ENCODE measurements at places on chromosomes 5 and 9. TPM values are rescaled to one million over a fixed set of nuclear protein-coding genes. Genes with fewer than 3 reads are reported as not detected.

GRCh38 chr9:105443121-105443520 lies 4.7 kb upstream of the FSD1L start:
- DNase-seq = no peak

DNA sequence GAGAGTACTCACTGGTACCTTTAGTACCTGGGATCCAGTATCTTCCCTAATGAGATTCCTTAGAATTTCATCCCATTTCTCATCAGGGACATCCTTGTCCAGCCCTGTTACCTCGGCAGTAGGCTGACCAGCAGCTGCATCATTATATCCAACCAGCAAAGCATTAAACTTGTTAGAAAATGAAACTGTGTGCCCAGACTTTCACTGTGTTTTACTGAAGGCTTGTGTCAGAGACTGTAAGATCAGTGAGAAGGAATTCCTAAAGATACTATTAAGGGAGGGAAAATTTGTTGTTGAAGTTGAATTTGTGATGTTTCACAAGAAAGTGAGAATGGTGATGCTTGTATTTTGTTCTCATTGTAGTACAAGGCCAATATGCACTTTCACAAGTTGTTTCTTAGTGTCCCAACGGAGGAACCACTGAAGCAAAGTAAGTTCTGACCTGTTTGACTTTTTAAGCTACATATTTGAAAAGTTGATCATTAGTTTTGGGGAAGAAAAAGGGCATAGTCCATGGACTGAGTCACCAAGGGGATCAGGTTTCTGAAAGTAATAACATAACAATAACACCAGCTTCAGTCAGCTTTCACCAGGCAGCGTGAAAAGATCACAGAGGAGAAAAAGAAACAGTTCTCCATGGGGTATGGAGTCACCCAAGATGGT lies 48.8 kb downstream of the GRAMD2B start:
- no peak for DNase-seq

GRCh38 chr9:91428436-91428835 lies 4.8 kb upstream of the NFIL3 start:
- DNase-seq = no peak

- DNase-seq = no peak
Measured at GRCh38 chr9:33265211-33265865, 489 bp downstream of the CHMP5 start.

DNA sequence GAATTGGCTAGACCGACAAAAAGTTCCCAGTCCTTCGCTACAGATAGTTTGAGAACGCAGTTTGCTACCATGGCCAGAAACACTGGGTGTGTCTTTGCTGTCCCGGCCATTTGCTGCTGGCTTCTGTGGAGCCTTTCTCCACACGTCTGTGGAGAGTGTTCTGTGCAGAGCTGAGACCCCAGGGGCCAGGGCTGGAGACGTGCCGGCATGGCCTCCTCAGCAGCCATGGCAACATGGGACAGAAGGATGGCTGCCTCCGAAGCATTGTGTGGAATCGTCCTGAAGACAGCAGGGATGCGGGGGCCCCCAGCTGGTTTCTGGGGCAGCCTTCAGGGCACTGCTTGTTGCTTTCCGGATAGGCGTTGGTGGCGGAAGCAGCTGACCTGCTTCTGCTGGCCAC lies 142.8 kb downstream of the GADD45G start:
- no peak for DNase-seq

FBP2 gene
- total RNA-seq = not detected

DNA sequence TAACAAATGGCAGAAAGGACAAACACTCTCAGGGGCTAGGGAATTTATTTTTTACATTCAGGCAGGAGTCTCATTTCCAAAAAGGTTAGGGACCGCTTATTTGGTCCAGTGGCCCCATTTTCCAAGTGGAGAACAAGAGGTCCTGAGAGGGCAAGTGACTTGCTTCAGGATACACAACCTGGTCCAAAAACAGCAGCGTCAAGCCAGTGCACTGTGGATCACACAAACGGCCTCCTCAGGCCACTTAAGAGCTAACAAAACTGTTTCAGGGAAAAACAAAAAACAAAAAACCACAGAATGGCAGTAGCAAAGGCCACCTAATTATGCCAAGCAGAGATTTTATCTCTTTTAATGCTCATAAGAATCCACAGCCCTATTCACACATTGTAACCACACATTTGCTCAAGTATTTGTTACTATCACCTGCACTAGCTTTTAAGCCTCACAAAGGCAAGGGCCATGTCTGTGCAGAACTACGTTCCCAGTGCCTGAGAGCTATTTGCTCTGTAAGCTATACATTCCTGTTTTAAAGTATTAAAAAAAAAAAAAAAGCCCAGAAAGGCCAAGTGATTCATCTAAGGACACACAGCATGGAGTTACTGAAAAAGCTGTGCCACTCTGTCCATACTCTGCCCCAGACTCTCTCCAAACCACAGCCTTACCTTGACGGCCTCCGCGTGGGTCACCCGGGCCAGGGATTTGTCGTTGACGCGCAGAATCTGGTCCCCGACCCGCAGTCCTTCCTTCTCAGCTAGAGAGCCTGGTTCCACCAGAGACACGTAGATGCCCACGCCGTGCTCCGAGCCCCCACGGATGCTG lies 1.5 kb downstream of the WHRN start:
- no peak for DNase-seq

CCL21 gene
- total RNA-seq = 66.4 TPM

DNA sequence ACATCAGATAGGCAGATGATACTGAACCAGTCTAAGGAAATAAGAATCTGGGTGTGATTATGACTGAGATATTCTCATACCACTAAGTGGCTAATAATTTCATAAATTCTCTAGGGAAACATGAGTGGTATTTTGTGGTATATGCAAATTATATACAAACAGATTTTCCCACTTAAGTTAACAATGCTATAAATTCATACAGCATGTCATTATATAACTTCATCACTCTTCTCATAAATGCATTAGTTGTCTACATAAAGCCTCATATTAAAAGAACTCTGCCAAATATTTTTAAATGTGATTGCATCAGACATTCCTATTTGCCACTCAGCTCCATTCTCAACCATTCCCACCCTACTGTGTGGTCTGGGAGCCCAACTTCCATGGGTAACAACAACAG lies 226.5 kb downstream of the TLE1 start:
- no peak for DNase-seq

GRCh38 chr5:95800553-95800952 lies 22.0 kb downstream of the GLRX start:
- DNase-seq = no peak

GRCh38 chr5:104345222-104346016 lies 782.8 kb upstream of the NUDT12 start:
- no peak for DNase-seq

DNA sequence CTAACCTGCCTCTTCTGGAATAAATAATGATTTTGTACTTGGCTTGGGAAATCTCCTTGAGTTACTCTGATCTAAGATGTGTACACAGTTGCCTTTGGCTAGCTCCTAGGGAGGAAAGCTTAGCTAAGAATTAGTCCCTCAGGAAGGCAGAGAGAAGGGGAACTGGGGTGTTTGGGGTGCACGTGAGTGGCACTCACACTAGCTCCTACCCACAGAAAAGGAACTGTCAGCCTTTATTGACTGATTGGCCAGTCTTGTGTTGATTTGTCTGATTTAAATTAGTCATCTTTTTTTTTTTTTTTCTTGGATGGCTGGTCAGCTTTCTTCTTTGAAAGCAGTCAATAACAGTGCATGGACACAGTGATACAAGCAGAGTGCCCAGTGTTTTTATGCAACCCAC lies 107.7 kb downstream of the DMRT2 start:
- DNase-seq = no peak

DNA sequence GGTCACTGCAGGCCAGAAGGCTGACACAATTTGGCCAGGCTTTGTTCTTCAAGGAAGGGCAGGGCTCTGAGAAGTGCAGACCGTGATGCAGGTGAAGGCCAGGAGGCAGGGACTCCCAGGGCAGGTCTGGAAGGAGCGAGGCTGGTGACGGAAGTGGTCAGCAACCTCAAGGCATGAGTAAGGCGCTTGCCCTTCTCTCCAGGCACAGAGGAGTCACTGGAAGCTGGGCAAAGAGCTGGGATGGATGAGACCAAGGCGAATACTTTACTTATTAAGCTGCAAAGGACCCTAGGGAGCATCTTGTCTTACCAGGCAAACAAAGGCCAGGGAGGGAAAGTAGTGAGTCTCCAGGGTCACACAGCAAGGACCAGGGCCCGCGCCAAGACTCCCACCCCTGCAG lies 18.6 kb downstream of the IRF1 start:
- DNase-seq = no peak

SH3RF2 gene
- total RNA-seq = 2.7 TPM

- DNase-seq = no peak
Measured at GRCh38 chr5:5751987-5752386, 329.5 kb downstream of the ICE1 start.

SH2D3C gene
- 3.6 TPM for total RNA-seq

FRRS1L gene
- total RNA-seq = 9.7 TPM

DNA sequence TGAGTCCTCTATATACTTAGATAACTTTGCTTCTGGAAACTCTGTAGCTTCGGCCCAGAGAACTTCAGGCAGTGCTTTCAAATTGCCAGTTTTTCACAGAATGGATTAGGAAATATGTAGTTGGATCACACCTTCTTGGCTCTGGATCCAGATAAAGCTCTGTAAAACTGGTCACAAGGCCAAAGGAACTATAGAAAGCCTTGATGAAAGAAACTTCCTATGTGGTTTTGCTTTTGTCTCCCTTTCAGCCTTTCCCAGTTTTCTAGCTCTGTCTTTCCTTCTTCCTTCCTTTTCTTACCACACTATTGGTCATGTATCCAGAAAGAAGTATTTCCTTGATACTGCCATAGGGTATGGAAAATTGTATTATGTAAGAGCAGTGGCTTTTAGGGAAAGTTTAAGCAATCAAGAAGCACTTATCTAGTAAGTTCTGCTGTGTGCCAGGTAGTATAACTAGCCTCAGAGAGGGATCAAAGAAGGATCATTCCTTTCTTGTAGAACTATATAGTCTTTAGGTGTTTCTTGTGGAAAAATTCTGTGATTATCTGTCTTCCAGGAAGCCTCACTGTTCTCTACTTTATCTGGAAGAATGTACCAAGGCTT lies 6.3 kb downstream of the GPR21 start:
- DNase-seq = no peak

TMC1 gene
- not detected for total RNA-seq

DNA sequence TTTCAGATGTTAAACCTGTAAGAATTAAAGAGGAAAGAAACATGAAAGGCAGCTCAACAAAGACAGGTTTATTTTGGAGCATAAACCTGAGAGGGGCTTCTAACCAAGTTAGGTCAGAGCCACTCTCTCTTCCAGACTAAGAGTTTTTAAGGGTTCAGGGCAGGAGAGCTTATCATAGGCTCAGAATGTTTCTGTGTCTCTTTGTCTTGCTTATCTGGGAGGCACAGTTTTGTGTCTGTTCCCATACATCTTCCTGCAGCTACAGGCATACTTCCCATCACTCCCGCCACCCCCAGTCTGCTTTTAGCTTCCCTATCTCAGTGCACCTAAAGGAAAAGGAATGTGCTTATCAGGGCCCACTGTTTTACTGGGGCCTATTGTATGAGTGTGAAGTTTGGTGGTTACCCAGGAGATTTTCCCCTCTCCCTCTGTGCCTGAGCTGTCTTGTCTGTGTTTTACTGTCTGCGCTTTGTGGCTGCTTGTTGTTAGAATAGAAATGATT lies 21.9 kb downstream of the CD14 start:
- no peak for DNase-seq

DNA sequence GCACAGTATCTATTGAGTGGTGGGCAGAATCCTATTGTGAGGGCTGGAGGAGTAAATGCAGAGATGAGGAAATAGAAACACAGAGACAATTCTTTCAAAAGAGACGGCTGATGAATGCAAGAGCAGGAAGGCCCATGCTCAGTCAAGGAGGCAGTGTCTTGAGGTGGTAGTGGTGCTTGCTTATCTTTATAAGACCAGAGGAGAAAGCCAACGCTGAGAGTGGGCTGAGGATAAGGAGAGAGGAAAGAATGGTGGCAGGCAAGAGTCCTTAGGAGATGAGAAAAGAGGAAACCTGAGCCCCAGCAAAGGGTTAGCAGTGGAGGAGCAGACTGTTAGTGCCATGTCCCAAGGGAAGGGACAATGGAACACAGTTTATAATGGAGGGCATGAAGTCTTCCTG lies 86.0 kb downstream of the SNCAIP start:
- no peak for DNase-seq

- no peak for DNase-seq
Measured at GRCh38 chr9:108442627-108443018, 413.2 kb downstream of the ACTL7B start.

DNA sequence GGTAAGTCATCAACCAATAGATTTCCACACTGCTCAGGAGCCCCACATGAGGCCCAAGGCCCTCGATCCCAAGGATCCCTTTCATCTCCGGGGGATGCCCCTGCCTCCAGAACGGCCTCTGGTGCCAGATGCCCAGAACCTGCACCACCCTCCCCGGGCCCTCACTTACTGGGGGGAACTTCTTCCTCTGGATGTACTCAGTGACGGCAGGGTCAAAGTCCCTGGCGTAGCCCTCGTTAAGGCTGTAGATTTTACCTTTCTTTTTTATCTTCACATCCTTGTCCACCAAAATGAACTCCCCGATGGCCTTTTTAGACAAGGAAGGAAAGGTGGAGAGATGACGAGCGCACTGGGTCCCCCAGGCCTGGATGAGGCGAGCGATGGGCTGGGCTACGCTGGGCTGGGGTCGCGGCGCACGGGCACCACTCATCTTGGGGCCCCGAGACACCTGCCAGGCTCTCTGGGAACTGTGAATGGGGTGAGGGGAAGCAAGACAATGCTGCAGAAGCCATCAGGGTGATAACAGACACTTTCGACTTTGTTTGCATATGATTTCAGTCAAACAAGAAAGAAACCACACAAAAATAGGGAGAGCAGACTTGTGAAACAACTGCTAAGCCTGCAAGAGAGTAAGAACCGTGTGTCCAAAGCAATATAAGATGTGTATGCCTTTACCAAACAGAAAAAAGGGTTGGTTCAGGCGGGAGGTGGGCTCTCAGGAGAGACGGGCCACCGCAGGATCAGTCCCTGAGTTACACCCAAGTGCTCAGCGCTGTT lies 13.2 kb upstream of the FBP2 start:
- no peak for DNase-seq

- DNase-seq = no peak
Measured at GRCh38 chr5:45643056-45643455, 53.1 kb downstream of the HCN1 start.

- DNase-seq = no peak
Measured at GRCh38 chr5:88659529-88660263, 223.3 kb downstream of the MEF2C start.

NR4A3 gene
- 2.9 TPM for total RNA-seq

IL9 gene
- not detected for total RNA-seq

DNA sequence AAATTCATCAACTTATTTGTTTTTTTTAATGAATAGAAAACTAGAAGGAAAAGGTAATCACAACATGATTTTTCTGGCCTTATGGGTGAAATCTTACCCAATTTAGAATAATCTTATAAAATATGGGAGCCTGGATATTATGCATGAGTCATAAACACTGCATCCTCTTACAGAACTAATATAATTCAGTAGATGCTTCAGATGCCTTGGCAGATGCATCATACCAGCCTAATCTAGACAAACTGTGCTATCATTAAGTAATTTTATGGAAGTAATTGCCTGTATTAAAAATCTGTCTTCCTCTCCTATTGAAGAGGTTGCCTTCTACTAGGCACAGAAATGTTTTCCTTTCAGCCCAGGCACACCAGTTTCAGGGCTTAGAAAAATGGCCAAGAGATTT lies 2384.6 kb upstream of the WWC1 start:
- no peak for DNase-seq

Measured in uterus (tissue), 4 donors.